ENCODE measurements at places on chromosomes 13 and 19. TPM values are rescaled to one million over a fixed set of nuclear protein-coding genes. Genes with fewer than 3 reads are reported as not detected.

Gene CEACAM8
- total RNA-seq = not detected

DNA sequence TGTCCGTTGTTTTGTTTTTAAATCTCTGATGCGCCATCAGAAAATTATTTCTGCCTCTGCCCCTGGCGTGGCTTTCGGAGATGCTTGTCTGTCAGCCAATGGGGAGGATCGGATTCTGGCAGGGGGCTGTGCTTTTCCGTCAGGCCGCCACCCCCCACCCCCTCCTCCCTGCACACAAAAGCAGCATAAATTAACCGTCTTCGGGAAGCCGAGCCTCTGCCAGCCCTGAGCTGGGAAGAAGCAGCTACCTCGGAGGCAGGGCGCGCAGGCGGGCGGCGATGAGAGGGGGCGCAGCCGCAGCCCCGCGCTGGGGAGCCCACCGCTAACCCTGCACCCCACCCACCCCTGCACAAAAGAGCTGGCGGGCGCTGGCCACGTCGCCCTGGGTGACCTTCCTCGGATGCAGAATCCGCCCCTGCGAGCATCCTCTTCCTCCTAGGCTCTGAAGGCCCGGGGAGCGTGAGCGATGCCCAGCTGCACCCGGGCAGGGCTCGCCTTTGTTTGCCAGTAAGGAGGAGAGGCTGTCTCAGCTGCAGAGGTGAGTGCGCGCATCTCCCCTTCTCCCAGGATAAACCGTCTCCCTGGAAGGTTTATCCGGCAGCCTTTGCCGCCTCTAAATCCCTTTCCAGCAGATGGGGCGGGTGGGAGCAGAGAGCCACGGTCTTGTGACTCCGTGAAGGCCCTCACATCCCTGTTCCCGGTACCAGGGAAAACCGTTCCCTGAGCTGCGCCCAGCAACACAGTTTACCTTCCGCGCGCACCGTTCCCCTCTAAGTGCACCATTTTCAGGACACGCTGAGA lies at the start of gene ATCAY:
ATCAY (plus strand) TSS at position 215 of the 801 bp plus-strand sequence. CDS start 5,083 bp downstream, outside the sequence.
- no peak for DNase-seq

DNA sequence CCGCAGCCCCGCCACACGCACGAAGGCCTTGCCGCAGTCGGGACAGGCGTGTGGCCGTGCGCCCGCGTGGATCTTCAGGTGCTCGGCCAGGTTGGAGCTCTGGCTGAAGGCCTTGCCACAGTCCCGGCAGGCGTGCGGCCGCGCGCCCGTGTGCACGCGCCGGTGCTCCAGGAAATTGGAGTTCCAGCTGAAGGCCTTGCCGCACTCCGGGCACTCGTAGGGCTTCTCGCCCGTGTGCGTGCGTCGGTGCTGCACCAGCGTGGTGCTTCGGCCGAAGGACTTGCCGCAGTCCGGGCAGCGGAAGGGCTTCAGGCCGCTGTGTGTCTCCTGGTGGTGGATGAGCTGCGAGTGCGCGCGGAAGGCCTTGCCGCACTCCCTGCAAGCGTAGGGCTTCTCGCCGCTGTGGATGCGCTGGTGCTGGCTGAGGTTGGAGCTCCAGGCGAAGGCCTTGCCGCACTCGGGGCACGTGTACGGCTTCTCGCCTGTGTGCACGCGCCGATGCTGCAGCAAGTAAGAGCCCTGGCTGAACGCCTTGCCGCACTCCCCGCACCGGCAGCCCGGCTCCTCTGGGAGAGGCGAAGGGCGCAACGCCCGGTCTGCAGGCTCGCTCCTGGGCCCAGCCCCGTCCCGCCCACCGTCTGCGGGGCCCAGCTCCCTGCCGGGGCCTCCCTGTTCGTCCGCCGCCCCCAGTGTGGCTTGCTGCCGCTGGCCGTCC lies 3.6 kb upstream of the A1BG start:
- no peak for DNase-seq

GRCh38 chr19:3978145-3978544 lies 7.1 kb downstream of the EEF2 start:
- DNase-seq = no peak

GRCh38 chr13:75872980-75873379 lies 236.8 kb downstream of the LMO7 start:
- DNase-seq = no peak

Measured in Calu3 (cell line).